ENCODE measurements at places on chromosomes 4 and X. TPM values are rescaled to one million over a fixed set of nuclear protein-coding genes. Genes with fewer than 3 reads are reported as not detected.
A peak's percentile ranks its signal among the peaks of the same experiment; 100 is the strongest.

Gene SPANXC
- not detected for total RNA-seq

DNA sequence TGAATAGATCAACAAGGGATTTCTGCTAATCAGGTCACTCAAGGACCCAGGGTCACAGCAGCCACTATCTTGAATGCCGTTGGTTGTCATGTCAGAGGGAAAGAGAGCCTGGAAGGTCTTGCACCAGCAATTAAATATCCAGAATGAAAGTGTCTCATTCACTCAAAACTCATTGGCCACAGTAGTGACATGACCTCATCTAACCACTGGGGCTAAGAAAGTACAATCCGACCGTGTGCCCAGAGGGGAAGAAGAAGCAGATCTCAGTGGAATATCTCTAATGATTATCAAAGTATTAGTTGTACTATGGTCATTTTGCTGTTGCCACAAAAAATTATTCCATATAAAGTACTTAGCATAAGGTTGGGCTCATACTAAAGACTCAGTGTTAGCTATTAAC is 210.0 kb downstream of the QDPR start:
- H3K4me3 ChIP-seq = no peak overlapping the region
- no peaks in the 10 kb centered on the region for H3K36me3 ChIP-seq
- H3K27ac ChIP-seq = no peak overlapping the region
- no peak for DNase-seq
- peaks cover 15% of the 10 kb centered on the region for H3K27me3 ChIP-seq
- H3K4me1 ChIP-seq = no peaks in the 10 kb centered on the region

GRCh38 chr4:16942491-16942890 is 44.0 kb upstream of the LDB2 start:
- H3K27ac ChIP-seq = no peak overlapping the region
- peaks cover 2% of the 10 kb centered on the region for H3K27me3 ChIP-seq
- no peaks in the 10 kb centered on the region for H3K36me3 ChIP-seq
- H3K4me3 ChIP-seq = no peak overlapping the region

DNA sequence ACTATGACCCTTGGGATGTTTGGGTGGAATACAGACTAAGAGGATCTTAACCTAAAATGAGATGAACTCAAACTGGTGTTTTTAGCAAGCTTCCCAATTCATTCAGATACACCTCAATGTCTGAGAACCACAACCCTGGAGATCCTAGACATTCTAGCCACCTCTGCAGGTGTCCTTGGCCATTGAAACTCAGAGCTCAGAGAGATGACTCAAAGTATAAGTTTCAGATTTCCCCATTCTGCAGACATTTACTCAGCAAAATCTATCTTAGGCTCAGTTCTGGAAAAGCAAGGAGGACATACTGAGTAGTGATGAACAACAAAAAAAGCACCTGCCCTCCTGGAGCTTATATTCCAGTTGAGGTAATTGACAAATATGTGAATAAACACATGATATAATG is 47.8 kb downstream of the COMMD8 start:
- no peak for DNase-seq
- no peaks in the 10 kb centered on the region for H3K4me1 ChIP-seq
- H3K4me3 ChIP-seq = no peak overlapping the region
- H3K27ac ChIP-seq = no peak overlapping the region
- no peaks in the 10 kb centered on the region for H3K27me3 ChIP-seq

GRCh38 chr4:155818639-155819038 is 47.4 kb downstream of the ASIC5 start:
- no peaks in the 10 kb centered on the region for H3K36me3 ChIP-seq
- no peak for DNase-seq
- H3K27me3 ChIP-seq = peaks cover 8% of the 10 kb centered on the region
- H3K4me1 ChIP-seq = no peaks in the 10 kb centered on the region
- H3K4me3 ChIP-seq = no peak overlapping the region
- no peak overlapping the region for H3K27ac ChIP-seq

- H3K36me3 ChIP-seq = no peaks in the 10 kb centered on the region
- no peaks in the 10 kb centered on the region for H3K4me1 ChIP-seq
- H3K27ac ChIP-seq = no peak overlapping the region
Measured at GRCh38 chrX:8084006-8084405, 87.1 kb downstream of the VCX2 start.

Gene C1GALT1C1
- total RNA-seq = 14.6 TPM

Gene HPGDS
- not detected for total RNA-seq

- H3K4me1 ChIP-seq = peaks cover 8% of the 10 kb centered on the region
- H3K27me3 ChIP-seq = no peaks in the 10 kb centered on the region
- no peak overlapping the region for H3K4me3 ChIP-seq
- no peaks in the 10 kb centered on the region for H3K36me3 ChIP-seq
- H3K27ac ChIP-seq = peak overlapping the region; percentile 20
Measured at GRCh38 chrX:389021-389441, 2.3 kb upstream of the PPP2R3B start.

DNA sequence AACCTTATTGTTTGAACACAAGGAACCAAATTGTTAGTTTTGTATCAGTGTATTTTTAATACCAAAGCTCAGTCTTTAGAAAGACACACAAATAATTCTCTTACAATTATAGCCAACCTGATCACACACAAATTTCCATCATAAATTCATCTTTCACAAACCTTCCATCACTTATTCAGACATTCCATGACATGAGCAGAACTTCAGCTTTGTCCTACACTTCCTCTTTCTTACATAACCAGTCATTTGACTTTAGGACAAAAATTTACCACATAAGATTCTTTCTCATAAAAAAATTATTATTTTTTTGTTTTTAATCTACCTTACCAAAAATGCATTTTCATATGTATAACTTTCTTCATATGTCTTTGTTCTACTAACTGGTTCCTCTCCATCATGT is 312.2 kb downstream of the GALNTL6 start:
- no peaks in the 10 kb centered on the region for H3K36me3 ChIP-seq
- no peaks in the 10 kb centered on the region for H3K4me1 ChIP-seq
- no peak overlapping the region for H3K4me3 ChIP-seq

Gene SRP72
- total RNA-seq = 176 TPM

DNA sequence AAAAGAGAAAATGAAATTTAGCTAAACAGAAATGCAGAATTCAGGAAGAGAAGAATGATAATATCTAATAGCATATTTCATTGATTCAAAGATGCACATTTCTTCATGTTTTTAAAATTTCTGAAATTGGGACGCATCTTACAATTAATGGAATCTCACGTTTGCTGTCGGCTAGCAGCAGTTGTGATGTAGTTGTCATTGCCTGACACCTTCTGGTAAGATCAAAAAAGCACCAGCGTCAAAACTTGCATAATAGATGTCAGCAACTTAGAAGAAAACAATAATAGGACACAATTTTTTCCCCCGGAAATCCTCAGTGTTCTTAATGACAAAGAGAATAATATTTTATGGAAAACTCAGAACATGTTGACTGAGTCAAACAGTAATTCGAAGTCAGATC is 29.8 kb upstream of the SLC7A3 start:
- H3K4me1 ChIP-seq = no peaks in the 10 kb centered on the region
- H3K27ac ChIP-seq = no peak overlapping the region
- no peak for DNase-seq
- no peak overlapping the region for H3K4me3 ChIP-seq
- no peaks in the 10 kb centered on the region for H3K36me3 ChIP-seq

DNA sequence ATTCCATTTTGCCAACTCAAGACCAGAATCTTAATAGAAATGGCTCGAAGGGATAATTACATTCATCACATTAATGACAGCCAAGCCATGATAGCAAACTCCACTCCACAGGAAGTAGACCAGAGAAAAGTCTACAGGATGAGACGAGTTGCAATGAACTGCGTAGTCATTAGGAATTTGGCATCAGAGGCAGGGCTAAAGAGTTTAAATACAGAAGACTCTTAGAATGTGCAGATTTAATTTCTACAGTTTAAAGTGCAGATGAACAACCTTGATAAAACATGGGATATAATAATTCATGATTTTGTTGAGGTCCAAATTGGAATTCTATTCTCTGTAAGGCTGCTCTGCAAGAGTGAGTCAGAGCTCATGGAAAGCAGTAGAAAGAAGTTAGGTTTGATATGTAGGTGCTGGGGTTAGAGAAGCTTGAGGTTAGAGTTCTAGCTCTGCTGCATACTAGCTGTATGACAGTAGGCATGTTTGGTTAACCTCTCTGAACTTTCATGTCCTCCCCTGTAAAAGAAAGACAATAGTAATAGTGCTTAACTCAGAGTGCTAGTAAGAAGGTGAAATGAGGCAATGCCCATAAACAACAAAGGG is 32.2 kb downstream of the LNX1 start:
- H3K27me3 ChIP-seq = peaks cover 4% of the 10 kb centered on the region
- no peak overlapping the region for H3K27ac ChIP-seq
- no peak overlapping the region for H3K4me3 ChIP-seq
- peaks cover 3% of the 10 kb centered on the region for H3K4me1 ChIP-seq

DNA sequence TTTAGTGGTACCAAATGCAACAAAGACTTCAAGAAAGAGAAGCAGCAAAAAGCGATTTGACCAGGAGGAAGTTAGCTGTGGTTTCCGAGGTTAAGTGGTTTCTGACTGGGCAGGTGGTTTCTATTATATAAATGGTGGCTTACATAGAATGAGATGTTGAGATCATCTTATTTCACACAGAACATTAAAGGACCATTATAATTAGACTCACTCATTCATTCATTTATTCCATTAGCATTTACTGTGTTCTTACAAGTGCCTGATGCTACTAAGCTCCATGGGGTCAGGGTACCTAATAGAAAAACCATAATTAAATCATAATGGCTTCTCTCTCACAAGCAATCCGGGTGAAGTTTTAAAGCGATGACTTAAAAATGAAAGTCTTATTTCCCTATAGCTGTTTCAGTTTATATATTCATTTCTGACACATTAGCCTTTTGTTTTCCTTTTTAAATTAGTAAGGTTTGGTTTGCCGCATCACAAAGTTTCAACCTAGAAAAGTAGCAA is 10.6 kb downstream of the TSPAN6 start:
- no peaks in the 10 kb centered on the region for H3K27me3 ChIP-seq
- H3K4me1 ChIP-seq = peaks cover 9% of the 10 kb centered on the region
- peak; percentile 28 for DNase-seq

DNA sequence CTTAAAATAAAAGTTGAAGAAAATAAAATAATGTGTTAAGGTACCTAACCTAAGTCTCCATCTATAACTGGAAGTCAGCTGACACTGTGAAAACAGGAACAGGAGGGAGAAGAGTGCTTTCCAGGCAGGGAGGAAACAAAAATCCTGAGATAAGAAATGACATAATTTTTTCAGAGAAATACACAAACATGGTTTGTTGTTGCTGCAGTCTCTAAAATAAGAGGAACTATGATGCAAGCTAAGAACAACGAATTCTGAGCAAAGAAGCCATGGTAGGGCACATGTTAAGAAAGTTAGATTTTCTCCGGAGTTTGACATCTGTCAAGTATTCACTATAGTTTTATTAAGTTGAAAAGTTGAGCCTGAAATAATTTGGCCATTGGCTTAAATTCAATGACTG is 26.9 kb downstream of the PAPSS1 start:
- no peak for DNase-seq
- peaks cover 2% of the 10 kb centered on the region for H3K4me1 ChIP-seq
- H3K36me3 ChIP-seq = peaks cover 27% of the 10 kb centered on the region
- H3K27ac ChIP-seq = no peak overlapping the region

Gene HHIP
- total RNA-seq = not detected

DNA sequence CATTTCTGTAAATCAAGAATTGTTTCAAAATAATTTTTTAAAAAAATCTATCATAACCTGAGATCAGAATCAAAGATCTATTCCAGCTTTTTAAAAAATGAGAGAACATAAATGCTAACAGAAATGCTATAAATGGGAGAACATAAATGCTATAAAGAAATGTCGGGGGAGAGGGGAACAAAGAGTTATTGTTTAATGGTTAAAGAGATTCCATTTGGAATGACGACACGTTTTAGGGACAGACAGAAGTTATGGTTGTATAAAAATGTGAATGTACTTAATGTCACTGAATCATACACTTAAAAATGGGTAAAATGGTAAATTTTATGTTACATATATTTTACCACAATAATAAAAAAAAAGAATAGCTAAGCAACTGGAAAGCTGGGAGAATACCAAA is 127.1 kb downstream of the ATRX start:
- H3K4me1 ChIP-seq = peaks cover 4% of the 10 kb centered on the region
- DNase-seq = no peak
- no peaks in the 10 kb centered on the region for H3K27me3 ChIP-seq
- no peak overlapping the region for H3K27ac ChIP-seq

Gene USP17L18
- total RNA-seq = not detected

DNA sequence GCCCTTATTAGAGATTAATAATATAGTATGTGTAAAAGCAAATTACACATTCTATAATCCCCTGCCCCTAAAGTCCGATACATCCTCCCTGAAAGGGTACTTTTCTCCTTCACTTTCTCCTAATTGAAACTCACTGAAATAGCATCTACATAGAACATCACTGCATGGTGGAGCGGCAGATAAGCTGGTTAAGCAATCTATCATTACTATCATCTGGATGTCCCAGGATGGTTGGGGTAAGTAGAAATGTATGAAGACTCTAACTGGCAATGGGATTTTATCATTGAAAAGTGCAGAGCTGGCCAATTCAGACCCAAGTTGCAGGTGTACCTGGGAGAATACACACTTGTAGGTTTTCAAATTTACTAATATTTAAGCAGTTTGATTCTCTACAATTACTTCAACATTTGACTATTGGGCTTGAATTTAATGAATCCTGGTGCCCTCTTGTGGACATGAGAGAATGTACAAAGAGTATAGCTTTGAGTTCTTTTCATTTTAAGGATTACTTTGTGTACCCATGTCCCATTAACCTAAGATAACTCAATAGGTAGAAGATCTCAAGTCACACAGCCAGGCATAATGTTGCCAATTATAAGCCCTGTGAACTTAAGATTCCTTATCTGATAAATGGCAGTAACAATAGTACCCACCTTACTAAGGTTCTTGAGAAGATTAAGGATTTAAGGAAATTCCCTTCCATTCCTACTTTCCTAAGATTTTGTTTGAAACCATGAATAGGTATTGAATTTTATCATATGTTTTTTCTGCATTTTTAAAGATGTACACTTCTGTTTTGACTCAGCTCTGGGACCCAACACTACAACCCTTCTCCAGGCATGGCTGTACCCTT is 69.8 kb downstream of the SHROOM3 start:
- no peaks in the 10 kb centered on the region for H3K4me1 ChIP-seq
- H3K36me3 ChIP-seq = no peaks in the 10 kb centered on the region
- H3K27ac ChIP-seq = no peak overlapping the region
- H3K27me3 ChIP-seq = peaks cover 12% of the 10 kb centered on the region
- H3K4me3 ChIP-seq = no peak overlapping the region

DNA sequence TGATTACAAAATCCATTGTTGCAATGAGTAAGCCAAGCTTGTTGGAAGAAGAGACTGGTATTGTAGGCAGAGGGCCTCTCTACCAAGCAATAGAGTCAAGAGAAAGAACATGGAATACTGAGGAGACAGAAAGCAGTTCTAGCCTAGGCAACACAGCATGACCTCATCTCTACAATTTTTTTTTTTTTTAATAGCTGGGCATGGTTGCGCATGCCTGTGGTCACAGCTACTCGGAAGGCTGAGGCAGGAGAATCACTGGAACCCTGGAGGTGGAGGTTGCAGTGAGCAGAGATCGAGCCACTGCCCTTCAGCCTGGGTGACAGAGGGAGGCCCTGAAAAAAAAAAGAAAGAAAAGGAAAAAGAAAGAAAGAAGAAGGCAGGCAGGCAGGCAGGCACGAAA is 11.7 kb upstream of the ZBTB33 start:
- H3K27ac ChIP-seq = no peak overlapping the region
- peaks cover 11% of the 10 kb centered on the region for H3K4me1 ChIP-seq
- no peak for DNase-seq
- H3K27me3 ChIP-seq = no peaks in the 10 kb centered on the region
